ENCODE measurements at places on chromosomes 6 and 20.
A peak's percentile ranks its signal among the peaks of the same experiment; 100 is the strongest.

DNA sequence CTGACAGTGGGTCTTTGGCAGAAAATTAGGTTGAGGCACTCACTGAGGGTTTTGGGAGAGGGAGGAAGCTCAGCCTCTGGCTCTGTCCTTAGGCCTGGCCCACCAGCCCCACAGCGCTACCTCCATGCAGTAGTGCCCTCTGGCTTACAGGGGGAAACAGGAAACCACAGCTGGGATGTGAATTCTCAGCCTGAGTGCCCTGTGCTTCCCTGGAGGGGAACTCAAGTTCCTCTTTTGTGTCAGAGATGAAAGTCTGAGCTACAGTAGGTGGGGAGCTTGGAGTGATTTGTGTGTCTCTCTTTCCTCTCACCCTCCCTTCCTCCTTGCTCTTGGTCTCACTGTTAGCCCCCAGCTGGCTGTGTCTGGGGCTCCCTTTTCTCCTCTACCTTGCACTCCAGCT is 48.2 kb upstream of the BLCAP start:
- no peak for DNase-seq

- no peak for DNase-seq
Measured at GRCh38 chr6:105536961-105537360, 134.1 kb upstream of the PREP start.

- DNase-seq: no peak
Measured at GRCh38 chr6:167567142-167568033, 242.5 kb downstream of the TTLL2 start.

GRCh38 chr20:36206068-36206467 is 30.2 kb upstream of the AAR2 start:
- DNase-seq: no peak

DNA sequence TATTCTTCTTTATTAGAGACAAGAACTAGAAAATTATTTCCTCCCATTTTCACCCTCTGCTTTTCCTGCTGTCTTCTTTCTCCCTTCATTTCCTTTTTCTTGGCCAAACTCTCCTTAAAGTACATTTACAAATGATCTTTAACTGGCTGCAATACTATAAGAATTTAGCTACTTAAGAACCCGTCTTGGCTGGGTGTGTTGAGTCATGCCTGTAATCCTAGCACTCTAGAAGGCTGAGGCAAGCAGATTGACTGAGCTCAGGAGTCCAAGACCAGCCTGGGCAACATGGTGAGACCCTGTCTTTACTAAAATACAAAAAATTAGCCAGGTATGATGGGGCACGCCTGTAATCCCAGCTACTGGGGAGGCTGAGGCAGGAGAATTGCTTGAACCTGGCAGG is 39.3 kb upstream of the SRPK1 start:
- DNase-seq: no peak

GRCh38 chr20:3473944-3474343 is 3.1 kb downstream of the ATRN start:
- DNase-seq: no peak

GRCh38 chr6:139871803-139872510 is 497.5 kb upstream of the CITED2 start:
- DNase-seq: no peak

- DNase-seq: no peak
Measured at GRCh38 chr6:16921399-16922110, 160.3 kb upstream of the ATXN1 start.

DNA sequence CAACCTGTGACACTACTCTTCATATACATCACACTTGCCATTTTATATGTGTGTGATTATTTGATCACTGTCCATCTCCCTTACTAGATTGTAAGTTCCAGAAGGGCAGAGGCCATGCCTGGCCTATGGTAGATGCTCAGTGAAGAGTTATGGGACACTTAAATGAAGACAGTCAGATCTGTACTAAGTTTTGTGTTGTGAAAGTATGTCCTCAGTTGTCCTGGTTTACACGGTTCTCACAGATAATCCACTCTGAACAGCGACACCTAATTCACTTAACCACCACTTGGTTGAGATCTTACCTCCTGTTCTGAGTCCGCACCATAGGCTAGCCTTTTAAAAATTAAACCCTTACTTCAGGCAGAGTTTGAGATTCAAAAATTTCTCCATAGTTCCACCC is 434.1 kb upstream of the SOX4 start:
- no peak for DNase-seq

DNA sequence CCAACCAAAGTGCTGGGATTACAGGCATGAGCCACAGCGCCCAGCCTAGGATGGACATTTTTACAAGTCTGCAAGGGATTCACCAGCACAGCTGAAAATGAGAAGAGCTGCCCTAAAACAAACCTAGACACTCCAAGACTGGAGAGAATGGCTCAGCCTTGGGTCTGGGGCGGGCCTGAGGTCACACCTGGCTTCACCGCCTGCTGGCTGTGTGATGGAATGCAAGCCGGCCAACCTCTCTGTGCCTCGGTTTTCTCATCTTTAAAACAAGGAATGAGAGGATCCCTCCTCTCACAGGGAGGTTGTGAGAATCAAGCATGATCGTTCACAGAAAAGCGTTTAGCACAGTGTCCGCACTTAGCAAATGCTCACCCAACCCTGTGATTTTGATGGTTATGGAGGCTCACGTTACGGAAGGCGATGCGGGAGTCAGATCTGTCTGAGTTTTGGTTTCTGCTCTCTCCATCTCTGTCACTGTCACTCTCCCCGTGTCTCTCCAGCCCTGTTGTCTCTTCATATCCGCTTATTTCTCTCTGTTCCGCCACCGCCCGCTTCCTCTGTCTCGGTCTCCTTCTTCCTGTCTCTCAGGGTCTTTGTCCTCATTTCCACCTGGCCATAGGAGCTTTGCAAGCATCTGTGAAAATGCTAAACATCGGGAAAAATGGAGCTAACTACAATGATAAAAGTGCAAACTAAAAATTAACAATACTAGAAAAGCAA is 47.6 kb downstream of the CEBPB start:
- DNase-seq: no peak

- DNase-seq: no peak
Measured at GRCh38 chr20:57941604-57942381, 232.0 kb upstream of the PMEPA1 start.

DNA sequence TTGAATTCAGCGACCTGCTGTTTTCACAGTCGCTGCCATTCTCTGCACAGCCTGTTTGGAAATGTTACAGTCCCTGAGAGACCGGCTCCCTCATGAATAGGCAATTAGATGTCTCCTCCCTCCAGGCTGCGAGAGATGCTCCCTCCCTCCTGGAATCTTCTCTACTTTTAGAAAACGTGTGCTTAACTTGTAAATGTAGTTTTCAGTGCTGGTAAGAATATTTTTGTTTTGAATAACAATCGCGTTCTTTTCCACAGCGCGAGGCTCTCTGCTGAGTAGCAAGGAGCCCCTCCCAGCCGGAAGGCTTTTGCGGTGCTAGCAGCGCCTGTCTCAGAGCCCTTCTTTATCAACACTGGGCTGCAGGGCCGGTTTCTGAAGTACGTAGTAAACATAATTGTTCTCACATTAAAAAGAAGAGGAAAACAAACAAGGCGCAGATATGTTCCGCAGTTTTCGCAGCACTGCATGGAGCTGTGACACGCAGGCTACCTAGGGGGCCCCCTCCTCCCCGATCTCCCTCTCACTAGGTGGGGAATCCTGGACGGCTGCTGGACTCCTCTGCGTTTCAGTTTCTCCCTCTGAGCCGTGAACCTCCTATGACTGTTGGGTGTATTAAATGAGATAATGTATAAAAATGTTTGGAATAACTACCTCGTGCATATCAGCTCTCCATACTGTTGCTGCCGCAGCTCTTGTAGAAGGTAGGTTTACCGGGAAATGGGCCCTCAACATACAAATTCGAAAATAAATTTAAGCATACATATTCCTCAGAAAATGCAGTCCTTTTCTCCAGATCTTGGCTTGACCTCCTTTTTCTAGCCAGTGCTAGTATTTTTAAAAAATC is 79.0 kb upstream of the SPACA1 start:
- no peak for DNase-seq

- DNase-seq: no peak
Measured at GRCh38 chr6:159894991-159895390, 4.2 kb downstream of the MAS1 start.

GRCh38 chr6:24126586-24127192 is 674 bp downstream of the NRSN1 start:
- DNase-seq: peak; percentile 4

DNA sequence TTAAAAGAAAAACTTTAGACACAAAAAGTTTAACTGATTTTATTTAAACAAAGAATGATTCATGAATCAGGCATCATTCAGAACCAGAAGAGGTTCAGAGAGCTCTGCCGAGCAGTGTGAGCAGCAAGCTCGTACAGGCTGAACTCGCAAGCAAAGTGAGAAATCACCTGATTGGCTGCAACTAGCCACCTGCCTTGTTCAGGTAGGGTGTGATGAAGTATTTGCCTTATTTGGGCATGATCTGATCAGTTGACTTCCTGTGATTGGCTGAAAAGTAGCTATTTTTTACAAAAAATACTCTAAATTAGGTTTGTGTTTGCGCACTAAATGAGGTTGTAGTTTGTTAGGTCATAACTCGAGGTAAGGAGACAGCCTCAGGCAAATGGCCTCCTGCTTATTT is 80.7 kb downstream of the HIVEP1 start:
- DNase-seq: no peak

DNA sequence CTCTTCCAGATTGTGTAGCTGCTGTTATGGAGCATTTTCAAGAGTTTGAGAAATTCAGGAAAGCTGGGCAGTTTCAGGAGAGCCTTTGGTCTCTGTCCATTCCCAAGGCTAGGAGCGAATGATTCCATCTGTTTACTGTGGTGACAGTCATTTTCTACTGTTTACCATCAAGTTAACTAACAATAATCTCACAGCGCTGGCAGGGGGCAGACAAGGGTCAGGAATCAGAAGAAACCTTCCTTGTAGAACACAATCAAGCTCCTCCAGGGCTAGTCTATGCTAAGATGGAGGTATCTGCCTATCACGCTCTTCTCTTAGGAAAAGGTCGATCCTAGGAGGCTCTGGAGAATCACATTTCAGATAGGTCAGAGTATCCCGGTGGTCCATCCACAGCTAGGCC is 293.9 kb downstream of the KIF16B start:
- DNase-seq: no peak

DNA sequence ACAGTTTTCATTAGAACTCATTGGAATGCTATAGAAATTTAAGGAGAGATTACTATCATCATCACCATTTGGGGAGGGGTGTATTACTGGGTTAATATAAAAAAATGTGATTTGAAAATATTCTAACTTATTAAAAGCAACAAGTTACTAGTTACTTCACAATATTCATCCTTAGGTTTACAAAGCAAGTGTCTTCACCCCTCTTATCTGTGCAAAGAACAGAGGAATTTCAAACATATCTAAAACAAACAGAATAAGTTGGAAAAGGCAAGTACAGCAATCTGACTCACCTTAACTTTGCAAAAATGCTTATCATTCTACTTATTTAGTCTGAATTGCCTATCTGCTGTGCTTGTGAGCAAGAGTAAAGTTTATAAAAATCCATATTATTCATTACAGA is 32.9 kb downstream of the DCBLD1 start:
- no peak for DNase-seq

DNA sequence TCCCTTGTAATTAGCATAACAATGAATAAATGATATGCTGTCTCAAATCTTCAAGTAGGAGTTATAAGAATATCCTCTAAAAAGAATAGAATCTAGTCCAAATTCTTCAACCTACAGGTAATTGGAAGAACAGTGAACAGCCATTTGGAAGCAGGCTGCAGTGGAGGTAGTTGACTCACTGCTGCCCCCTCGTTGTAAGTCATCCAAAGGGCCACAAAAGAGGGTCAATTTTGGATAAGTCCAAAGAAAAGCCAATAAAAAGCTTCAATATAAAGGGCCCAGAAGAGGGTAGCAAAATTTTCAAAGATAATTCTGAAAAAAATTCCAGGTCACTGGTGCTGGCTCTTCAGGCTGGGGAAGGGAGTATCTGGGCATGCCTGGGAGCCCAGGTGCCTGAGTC is 60.8 kb upstream of the SSTR4 start:
- DNase-seq: no peak

All from stimulated activated CD4-positive, alpha-beta T cell treated with anti-CD3 and anti-CD28 coated beads, Interleukin-1b, Interleukin-23, amount 100 ng/mL, for 48 hours (primary cell).